ENCODE measurements at places on chromosomes 7 and 10.

DNA sequence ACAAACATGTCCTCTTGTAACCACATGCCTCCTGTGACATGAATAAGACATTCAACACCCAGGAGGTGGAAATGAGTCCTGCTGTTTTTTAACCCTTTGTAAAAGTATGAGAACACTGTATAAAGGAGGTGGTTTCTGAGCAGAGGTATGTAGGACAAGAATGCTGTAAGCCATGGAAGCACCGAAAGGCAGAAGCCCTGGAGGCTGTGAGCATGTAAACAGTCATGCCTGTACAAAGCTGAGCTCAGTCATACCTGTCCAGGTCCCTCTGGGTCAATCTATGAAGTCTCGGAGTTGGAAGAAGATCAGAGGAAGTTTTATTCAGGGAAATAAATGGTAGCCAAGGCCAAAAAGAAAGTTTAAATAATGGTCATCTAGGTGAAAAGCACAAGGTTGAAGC is 34.7 kb upstream of the XPNPEP1 start:
- DNase-seq = no peak

DNA sequence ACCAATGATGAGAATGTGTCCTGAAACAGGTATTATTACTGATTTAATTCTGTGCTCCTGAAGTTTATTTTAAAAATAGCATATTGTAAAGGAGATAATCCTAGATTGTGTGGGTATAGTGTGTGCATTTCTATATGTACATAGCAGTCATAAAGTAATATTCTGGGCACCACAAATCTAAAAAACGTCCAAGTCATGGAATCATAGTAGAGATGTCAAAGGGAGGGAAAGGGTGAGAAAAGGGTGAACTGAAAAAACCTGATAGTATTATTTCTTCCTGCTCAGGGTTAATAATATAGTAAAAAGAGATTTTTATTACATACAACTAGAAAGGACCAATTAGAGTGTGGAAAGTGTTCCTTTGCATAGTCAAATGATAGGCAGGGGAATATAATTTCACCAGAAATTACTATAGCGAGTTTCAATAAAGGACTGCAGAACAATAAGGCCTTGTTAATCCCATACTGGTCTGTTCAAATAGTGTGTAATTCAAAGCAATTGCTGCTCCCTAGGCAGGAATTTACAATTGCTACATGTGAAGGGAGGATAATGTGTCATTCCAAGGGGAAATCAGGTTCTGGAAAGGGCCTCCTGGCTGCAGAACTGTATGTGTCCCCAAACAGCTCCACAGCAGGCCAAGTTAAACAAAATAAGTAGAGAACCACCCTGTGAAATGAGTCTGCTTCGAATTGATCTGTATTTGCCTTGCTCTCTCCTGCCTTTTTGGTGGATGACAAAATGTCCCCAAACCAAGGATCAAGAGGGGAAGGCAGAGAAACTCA is 42.5 kb upstream of the KMT2E start:
- DNase-seq = no peak

DNA sequence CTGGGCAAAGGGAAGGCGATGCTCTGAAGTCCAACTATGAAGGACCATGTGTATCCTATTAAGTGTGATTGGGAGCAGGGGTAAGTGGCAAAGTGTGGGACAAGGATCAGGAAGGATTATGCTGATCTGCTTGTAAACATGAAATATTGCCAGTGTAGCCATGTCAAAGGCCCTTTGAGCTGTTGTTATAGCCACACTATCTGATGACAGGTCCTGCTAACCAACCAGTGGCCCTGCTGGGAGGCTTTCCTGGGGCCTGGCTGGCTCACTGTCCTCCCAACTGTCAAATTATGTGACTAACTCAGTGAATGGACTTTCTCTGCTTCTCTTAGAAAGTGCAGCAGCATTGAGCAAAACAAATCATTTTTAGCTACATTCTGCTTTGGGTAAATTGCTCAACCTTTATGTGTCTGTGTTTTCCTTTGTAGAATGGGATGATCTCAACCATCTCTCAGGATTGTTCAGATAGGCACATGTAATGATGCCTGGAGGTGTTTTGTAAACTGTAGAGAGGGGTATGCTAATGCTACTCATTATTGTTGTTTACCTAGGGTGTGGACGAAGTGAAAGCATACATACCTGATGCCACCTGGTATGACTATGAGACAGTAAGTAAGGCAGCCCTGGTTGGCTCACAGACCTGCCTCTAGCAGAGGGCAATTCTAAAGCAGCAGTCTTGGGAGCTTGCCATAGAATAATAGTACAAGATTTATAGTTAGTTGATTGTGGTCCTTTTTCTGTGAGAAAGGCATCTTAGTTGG is 47.4 kb downstream of the MGAM2 start:
- no peak for DNase-seq

DNA sequence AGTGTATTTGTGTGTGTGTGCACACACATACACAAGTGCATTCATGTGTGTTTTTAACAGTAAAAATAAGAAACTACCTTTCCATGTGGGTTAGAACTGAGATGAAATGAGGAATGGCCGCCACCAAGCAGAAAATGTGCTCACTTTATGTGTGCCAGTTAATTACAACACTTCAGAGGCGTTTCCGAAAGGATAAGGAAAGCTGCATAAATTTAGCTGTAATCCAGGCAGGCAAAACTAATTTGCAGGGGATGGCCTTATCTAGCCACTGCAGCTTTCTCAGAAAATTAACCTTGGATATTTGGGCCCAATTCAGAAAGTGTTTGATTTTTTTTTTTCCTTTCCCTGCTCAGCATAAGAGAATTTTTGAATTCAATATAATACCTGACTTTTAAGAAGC is 328.8 kb upstream of the PHF14 start:
- no peak for DNase-seq

GRCh38 chr7:55144333-55145317 is 125.8 kb downstream of the EGFR start:
- no peak for DNase-seq

GRCh38 chr7:69599286-69599954 is 1.1 kb downstream of the AUTS2 start:
- no peak for DNase-seq

DNA sequence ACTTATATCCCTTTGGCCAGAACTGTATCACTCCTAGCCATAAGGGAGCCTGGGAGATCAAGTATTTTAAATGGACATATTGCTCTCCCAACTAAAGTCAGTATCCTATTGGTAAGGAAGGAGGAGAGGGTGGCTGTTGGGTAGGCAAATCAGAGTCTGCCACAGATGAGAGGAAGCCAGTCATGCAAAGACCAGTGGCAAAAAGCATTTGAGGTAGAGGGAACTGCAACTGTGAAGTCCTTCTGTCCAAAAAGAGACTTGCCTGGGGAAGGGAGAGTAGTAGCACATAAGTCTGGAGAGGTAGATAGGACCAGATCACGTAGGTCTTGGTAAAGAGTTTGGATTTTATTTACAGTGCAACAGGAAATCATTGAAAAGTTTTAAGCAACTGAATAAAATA is 8.8 kb upstream of the CCNJ start:
- DNase-seq = no peak

DNA sequence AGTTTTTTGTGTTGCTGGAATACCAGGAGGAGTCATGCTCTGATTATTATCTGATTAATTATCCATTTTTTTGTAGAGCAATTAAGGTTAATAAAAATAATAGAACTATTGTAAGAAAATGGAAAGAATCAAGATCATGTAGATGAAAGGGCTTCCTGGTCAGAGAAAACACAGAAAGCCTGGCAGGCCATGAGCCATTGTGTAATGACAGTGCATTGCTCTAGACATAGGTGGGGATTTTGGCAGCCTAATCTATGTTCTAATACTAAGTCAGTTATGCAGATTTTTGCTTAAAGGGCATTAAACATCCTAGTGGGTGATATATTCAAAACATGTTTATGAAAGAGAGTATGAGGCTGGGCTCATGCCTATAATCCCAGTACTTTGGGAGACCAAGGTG is 198.2 kb downstream of the PPP1R9A start:
- no peak for DNase-seq

DNA sequence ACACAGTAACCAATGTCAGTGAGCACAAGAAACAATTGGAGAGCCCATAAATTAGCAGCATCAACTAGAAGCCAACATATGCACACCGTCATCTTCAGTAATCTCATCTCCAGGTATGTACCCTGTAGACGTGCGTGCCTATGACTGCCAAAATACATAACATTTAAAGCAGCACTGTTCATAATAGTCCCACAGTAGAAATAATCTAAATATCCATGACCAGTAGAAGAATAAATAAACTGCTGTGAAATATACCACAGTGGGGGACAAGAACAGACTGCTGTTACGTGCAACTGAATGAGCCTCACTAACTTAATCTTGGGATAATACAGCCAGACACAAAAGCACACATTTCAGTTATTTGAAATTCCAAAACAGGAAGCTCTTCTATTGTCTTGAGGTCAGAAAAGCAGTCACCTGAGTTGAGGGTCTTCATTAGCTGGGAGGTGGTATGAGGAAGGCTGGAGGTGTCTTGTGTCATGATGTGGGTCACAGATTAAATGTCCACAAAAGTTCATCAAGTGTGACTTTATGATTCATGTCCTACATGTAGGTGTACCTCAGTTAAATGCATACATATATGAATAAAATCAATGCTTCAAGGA is 454.2 kb upstream of the AKR1E2 start:
- DNase-seq = no peak

GRCh38 chr7:151068069-151068773 is 8.8 kb downstream of the SLC4A2 start:
- DNase-seq = no peak

DNA sequence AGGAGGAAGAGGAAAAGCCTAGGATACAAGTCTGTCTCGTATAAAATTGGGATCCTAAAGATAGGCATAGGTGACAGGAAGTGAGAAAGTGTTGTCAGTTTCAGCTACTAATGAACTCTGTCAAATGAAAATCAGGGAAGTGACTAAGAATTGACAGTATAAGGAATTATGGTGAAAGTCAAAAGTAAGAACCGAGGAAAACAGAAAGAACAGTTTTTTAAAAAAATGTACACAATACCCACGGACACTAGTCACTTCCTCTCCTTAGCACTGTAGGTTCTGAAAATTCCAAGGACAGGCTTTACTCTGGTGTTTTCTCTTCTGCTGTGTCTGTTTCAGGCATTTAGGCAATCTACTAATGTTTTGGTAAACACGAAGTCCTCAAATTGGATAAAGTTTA is 42.3 kb downstream of the ATAD1 start:
- DNase-seq = no peak

DNA sequence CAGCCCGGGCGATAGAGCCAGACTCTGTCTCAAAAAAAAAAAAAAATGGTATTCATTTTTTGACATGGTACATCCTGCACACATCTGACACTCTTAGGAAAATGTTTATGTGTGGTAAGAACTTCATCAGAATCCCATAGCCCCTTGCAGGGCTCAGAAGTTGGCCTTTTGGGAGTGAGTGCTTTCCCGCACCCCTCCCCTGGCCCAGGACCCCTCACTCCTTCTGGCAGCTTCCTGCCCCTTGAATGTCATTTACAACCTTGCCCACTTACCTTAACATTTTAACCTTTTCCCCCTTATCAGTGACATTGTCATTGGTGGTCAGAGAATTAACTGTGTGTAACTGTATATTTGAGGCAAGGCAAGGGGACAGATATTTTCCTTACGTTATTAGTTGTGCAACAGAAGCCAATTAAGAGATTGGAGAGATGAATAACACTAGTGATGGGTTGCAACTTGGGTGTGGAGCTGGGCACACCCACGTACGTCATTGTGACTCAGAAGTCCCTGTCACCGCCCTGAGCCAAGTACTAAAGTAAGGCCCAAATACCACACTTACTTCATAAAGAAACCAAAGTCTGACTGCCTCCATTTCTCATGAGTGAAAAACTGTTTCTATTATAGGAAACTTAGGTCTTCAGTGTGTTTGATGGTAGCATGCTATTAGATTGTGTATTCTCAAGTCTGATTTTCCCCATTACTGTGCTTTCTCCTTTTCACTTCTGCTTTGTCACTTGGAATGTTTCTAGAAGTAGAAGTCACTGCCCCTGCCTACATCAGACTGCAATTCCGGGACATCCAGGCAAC is 31.6 kb downstream of the OGDH start:
- DNase-seq = peak; percentile 67

DNA sequence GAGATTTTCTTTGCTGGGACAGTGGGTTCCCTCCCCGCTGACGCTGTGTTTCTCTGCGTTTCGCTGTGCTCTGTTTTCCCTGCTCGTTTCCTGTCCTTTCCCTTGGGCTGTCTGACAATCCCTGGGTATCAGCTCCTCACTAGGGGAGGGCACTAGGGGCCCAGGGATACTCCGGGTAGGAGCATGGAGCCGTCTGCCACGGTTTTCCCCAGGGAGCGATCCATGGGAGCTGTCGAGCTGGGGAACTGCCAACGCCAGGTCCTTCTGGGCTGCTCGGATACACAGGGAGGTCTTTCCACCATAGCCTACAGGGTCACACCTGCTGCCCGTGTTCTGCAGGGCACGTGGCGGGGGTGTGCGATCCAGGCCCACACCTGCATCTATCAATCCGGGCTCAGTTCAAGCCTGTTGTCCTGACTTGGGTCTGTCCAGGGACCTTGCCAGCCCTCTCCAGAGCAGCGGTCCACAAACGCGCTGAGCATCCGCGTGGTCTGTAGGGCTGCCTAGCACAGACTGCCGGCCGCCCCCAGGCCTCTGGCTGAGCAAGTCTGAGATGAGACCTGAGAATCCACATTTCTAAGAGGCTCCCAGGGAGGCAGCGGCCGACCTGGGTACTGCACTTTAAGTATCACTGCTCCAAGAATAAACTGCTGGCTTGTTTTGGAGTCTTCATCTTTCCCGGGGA is 263.1 kb downstream of the ELFN1 start:
- no peak for DNase-seq

DNA sequence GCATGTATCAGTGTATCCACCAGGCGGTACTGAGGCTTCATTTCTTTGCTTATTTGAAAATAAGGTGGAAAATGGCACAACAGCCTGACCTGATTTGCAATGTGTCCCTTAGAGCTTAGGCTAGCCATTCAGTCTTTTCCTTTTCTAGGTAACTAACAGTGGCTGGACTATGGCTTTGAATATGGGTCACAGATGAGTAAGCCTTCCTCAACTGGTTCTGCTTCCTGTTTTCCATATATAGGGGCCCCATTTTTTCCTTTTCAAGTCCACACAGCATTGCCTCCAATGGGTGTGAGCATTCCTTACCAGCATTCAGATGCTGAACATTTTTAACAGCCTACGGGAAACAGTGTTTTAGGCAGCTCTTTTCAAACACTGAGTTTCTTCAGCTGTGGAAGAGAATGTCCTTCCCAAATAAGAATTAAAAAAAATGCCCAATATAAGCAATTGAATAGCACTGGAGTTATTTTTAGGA is 3.9 kb upstream of the ITGB1 start:
- DNase-seq = no peak

GRCh38 chr7:47866120-47866519 is 82.1 kb downstream of the PKD1L1 start:
- no peak for DNase-seq

- DNase-seq = no peak
Observed at GRCh38 chr10:123909866-123910265, 18.3 kb upstream of the CPXM2 start.

All from activated CD4-positive, alpha-beta T cell treated with anti-CD3 and anti-CD28 coated beads for 1 hour (primary cell).